Stimulated activated CD4-positive, alpha-beta T cell treated with anti-CD3 and anti-CD28 coated beads, TNF-alpha, amount 100 ng/mL, for 1 hour (primary cell): ENCODE measurements at places on chromosomes 2 and 18.

DNA sequence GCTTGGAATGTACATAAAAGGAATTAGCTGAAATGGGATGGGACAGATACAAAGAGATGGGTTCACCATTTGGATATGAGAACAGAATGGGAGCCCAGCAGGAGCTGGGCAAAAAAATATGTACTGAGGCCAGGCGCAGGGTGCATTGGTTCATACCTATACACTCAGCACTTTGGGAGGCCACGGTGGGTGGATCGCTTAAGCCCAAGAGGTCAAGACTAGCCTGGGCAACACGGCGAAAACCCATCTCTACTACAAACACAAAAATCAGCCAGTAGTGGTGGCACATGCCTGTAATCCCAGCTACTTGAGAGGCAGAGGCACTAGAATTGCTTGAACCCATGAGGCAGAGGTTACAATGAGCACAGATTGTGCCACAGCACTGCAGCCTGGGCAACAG lies 30.4 kb downstream of the SCN7A start:
- DNase-seq, result no peak

DNA sequence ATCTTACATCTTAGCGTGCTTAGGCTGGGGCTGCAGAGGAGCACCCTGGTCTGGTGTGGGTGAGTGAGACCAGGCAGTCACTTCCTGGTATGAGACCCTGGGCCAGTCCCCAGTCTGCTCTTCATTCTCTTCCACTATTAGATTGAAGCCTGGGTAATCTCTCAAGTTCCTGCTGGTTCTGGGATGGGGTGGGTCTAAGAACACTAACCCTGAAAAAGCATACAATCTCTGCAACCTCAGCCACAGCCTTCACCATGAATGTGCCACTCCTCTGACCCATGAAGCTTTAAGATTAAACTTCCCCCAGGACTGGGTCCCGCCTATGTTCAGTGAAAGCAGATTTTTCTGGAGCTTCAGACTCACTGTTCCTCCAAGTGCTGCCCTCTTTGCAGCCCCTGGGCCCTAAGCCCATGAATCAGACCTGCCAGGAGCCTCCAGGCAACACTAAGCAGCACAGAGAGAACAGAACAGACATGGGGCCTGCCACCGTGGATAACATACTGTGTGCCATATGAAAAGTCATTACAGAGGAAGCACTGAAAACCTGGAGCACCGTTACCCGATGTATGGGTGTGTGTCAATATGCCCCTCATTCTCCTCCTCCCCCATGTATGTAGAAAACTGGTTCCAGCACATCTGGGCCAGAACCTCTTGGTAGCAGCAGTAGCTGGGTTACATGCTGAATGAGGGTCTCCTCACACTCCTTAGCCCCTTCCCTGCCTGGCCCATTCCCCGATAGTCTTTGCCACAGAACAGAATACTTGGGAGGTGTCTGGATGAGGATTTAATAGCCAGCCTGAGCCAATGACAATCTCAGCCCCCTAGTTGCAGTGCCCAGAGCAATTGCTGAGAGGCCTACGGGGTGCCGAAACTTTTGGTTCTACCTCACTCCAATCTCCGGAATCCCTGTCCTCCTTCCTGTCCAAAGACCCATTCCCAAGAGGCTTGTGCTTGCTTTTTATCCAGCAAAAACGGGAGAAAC lies 2.7 kb upstream of the SIX2 start:
- DNase-seq, result no peak

DNA sequence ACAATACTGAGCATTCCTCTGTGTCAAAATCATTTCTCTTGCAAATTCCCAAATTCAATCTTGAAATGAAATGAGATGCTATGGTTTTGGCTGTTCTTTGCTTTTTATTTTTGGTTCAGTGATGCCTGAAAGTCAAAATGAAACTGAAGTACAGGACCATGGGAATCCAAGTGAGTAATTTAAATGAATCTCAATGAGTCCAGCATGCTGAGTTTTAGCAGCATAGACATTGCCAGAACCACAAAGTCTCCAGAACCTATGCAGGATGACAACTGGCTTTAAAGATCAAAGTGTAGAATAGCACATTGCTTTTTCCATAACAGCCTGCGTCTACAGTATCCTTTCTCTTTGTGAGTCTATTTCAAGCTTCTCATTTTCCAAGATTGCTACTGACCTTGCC lies 1050.7 kb upstream of the PIK3C3 start:
- no peak for DNase-seq

DNA sequence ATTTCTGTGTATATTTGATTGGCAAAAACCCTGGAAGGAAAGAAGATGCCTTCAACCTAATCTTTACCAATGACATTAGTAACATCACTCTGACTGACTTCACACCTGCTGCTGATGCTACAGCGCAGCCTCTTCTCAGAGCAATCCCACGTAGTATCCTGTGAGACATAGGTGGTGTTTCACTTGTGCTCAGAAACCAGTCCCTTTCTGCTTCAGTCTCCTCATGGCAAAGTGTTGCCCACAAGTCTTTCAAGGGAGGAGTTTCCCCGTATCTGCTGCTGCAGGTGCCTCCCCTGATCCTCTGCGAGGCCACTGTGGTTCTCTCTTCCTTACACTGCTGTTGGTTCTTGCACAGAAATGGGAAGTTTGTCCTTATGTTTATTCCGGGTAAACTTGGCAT lies 433.2 kb upstream of the TNP1 start:
- no peak for DNase-seq

DNA sequence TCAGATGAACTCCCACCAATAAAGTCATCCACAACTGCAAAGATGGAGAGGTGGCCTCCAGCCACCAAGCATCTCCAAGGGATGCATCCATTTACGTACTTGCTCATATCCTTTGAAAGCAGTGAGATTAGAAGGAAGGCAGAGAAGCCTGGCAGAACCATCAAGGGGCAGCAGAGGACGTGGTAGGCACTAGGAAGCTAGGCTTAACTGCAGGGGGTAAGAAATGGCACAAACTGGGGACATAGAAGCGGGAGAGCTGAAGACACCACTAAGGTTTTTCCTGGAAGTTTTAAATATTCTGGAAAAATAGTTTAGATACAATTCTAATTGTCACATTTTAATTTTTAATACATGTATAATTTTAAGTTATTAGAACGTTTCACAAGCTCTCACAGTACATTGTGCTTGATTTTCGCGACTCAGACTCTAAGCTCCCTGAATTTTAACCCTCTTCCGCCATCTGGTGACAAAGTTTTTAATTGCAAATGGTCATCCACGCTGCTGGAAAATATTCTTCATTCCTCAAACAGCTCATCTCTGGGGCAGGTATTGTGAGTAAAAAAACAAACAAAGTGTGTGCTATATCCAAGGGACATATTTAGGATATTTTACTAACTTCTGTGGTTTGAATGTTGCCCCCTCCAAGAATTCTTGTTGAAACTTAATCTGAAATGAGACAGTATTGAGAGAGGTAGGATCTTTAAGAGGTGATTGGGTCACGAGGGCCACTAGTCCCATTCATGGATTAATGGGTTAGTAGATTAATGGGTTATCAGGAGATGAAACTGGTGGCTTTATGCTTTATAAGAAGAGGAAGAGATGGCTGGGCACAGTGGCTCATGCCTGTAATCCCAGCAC lies 1.6 kb upstream of the PSTPIP2 start:
- no peak for DNase-seq

- DNase-seq, result no peak
Measured at GRCh38 chr18:40524881-40525280, 1430.2 kb upstream of the PIK3C3 start.

GRCh38 chr18:10228326-10228725 lies 226.1 kb upstream of the APCDD1 start:
- no peak for DNase-seq

DNA sequence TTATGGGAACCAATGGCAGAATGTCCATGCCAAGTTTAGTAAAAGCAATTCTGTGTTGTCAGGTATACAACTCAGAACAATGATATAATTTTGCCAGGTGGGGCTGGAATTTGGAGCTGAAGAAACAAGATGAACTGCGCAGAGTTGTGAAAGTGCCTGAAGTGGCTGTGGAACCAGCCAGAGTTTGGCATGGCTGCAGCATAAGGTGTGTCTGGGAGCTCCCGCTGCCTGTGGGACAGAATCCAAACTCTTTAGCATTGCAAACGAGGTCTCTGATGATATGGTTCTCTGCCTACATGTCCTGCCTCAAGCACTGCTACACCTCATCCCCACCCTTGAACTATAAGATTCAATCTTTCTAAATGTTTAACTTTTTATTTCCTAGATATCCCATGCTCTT lies 909.7 kb downstream of the EPHA4 start:
- DNase-seq, result no peak

DNA sequence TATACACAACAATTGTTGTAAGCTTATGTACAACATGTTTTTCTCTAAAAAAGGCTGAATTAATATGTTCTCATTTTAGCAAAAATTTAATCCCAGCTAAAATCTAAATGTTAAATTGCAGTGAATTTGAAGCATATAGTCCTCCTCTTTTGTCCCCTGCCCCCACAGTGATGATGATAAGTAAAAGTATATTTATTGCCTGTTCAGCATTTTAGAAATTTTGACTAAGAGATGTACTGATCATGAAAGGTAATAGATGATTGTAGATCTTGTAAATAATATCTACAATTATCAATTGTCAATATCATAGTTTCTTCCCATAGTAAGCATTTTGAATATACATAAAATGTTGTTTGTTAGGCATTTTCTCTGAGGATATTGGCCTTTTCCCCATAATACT lies 113.9 kb downstream of the AGPS start:
- DNase-seq, result no peak

GRCh38 chr2:231686192-231687100 lies 21.9 kb upstream of the PTMA start:
- no peak for DNase-seq

- DNase-seq, result no peak
Measured at GRCh38 chr2:72685638-72686213, 140.1 kb downstream of the EXOC6B start.

GRCh38 chr2:60641811-60642788 lies 88.6 kb upstream of the BCL11A start:
- DNase-seq, result no peak

DNA sequence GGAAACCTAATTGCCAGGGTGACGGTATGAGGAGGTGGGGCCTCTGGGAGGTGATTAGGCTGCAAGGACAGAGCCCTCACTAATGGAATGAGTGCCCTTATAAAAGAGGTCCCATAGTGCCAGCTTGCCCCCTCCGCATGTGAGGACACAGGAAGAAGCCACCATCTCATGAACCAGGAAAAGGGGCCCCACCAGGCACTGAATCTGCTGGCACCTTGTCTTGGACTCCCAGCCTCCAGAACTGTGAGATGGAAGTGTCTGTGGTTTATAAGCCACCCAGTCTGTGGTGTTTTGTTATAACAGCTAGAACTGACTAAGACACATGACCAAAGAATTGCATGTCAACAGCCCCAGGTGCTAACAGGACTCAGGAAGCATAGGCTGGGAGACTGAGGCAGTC lies 214.3 kb downstream of the MGAT5 start:
- no peak for DNase-seq

- no peak for DNase-seq
Measured at GRCh38 chr2:12856934-12857601, 140.3 kb downstream of the TRIB2 start.

- no peak for DNase-seq
Measured at GRCh38 chr2:23635442-23636340, 250.7 kb downstream of the KLHL29 start.
